Effector CD4-positive, alpha-beta T cell (primary cell): ENCODE measurements at places on chromosomes 4 and X.

- DNase-seq, result no peak
These were observed 780.6 kb downstream of the FAM133A start for GRCh38 chrX:94454606-94455005.

- DNase-seq, result no peak
These were observed 125.6 kb upstream of the S100G start for GRCh38 chrX:16524316-16524715.

GRCh38 chrX:151458824-151459223 is 61.8 kb downstream of the VMA21 start:
- DNase-seq, result no peak

DNA sequence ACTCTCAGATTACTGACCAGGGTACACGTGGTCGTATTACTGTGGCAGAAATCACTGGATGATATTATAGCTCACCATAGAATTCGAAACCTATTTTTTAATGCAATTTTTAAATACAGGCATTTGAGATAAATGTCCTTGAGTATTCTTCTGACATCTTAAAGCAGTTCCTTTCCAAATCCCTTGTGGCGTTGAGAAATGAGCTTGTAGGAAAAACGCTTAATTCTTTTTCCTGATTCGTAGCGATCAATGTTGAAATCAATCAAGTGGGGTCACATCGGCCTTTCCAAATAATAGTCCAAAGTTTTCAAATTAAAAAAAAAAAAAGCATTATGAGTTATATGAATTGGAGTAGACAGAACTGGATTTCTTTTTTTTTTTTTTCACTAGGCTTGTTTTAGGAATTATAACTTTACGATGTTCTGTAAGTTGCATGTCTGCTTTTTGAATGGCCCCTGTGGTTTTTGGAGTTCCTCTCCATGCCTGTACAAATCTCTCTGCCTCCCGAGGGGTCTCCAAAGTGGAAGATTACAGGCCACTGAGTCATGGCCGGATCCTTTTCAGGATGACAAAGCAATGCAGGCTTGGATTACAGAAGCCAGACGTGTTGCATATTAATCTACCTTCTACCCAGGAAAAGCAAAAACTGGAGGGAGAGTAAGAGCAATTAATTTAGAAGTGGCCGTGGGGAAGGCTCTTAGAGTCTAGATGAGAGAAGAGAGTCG is 226.1 kb downstream of the SHOX start:
- no peak for DNase-seq

DNA sequence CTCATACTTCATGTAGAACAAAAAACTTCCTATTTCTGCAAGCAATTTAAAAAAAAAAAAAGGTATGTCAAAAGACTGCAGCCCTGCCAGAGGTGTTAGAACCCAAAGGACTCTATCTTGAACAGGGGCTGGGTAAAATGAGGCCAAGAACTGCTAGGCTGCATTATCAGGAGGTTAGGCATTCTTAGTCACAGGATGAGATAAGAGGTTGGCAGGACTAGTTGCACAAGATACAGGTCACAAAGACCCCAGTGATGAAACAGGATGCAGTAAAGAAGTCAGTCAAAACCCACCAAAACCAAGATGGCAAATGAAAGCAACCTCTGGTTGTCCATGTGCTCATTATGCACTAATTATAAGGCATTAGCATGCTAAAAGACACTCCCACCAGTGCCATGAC is 104.1 kb downstream of the ANOS1 start:
- no peak for DNase-seq

DNA sequence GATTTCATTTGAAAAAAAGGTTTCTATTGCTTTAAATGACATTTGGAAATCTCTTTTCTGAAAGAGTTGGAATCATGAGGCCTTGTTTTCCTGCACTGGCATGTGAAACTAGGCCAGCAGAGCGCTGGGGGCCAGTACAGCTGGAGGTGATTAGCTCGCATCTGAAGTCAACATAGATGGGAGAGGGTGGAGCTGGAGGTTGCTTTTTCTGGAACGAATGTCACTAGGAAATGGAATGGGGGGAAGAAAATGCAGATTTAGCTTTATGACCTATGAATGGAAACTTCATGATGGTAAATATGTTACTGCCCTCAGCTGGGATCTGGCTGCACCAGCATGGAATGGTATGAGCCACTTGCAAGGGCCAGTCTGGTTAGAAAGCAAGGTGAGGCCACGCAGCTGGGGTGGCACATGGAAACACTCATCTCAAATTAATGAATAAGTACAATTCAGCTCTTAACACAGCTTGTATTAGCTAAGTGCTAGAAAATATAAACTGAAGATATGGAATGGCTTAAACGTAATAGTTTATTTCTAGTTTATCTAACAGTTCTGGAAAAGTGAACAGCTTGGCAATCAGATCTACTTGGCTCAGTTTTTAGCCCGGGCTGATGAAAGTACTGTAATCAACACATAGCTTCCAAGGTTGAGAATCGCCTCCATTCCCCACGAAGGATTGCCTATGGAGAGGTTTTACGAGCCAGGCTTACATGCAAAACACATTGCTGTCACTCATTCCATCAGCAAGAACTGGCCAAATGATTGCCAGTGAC is 32.5 kb downstream of the SLC10A6 start:
- no peak for DNase-seq

GRCh38 chrX:8939322-8939721 is 94.6 kb downstream of the FAM9B start:
- DNase-seq, result no peak
